Skeletal muscle tissue (tissue), 5 donors: ENCODE measurements at places on chromosomes 3 and 15. TPM values are rescaled to one million over a fixed set of nuclear protein-coding genes. Genes with fewer than 3 reads are reported as not detected.

The DISP2 gene
- under 0.01 TPM for total RNA-seq

The SIDT1 gene
- 2.1 TPM for total RNA-seq

The DUOXA2 gene
- total RNA-seq: not detected

The SPPL2A gene
- total RNA-seq: 33.4 TPM

The CYB561D2 gene
- 14.1 TPM for total RNA-seq

The SPSB4 gene
- 12.0 TPM for total RNA-seq

The IL16 gene
- 4.7 TPM for total RNA-seq

The CGNL1 gene
- 11.5 TPM for total RNA-seq

The EPHB3 gene
- 27.7 TPM for total RNA-seq

The BCHE gene
- total RNA-seq: 42.3 TPM

The ANKUB1 gene
- not detected for total RNA-seq

The RARRES1 gene
- 1.6 TPM for total RNA-seq

The MYLK gene
- total RNA-seq: 26.6 TPM

The PLD1 gene
- total RNA-seq: 31.3 TPM
